ENCODE measurements at places on chromosomes 6 and 20. TPM values are rescaled to one million over a fixed set of nuclear protein-coding genes. Genes with fewer than 3 reads are reported as not detected.

MICA gene
- polyA plus RNA-seq: 81.8 TPM

HLA-DQB1 gene
- polyA plus RNA-seq: 78.0 TPM

SAMD5 gene
- 0.56 TPM for polyA plus RNA-seq

BMP2 gene
- polyA plus RNA-seq: 5.0 TPM

MEP1A gene
- polyA plus RNA-seq: 0.05 TPM

SH3BGRL2 gene
- polyA plus RNA-seq: 3.9 TPM

Measured in keratinocyte (primary cell).